ENCODE measurements at places on chromosomes 3 and 15.

GRCh38 chr15:95760508-95760907 lies 570.0 kb upstream of the NR2F2 start:
- no peak for DNase-seq

- peak; percentile 41 for DNase-seq
These were observed 9.7 kb upstream of the THUMPD3 start for GRCh38 chr3:9352917-9353752.

- no peak for DNase-seq
These were observed 3.2 kb downstream of the LAMP3 start for GRCh38 chr3:183159333-183159732.

- no peak for DNase-seq
These were observed 55.3 kb downstream of the RSRC1 start for GRCh38 chr3:158165141-158165655.

GRCh38 chr3:20905210-20905805 lies 719.3 kb upstream of the SGO1 start:
- no peak for DNase-seq

DNA sequence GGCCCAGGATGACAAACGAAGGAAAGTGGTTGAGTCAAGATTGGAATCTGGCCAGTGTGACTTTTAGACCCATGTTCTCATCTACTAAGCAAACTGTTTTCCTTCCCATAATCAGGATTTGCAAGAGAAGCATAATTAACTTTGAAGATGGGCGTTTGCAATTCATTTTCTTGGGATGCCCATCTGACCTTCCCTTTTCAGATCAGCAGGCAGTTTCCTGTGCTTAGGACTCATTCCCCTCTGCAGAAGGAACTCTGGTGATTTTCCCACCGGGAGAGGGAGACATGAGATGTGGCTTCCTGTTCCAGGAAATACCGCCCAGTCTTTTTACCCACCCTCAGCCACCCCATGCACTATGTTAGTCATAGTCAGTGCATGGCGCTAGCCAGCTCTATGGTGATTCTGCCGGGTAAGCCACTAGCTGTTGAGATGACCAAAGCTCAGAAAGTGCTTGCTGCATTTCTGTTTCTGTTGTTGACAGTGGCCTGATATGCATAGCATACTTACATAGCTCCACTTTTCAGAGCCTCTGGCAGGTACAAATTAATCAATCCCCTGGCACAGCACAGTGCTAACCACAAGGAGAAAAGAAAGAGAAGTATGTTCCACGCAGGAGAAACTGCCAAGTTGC lies 129.4 kb downstream of the VGLL4 start:
- no peak for DNase-seq

- no peak for DNase-seq
These were observed 28.1 kb downstream of the CMTM7 start for GRCh38 chr3:32419742-32420125.

- no peak for DNase-seq
These were observed 37.9 kb downstream of the MLH1 start for GRCh38 chr3:37031096-37031682.

DNA sequence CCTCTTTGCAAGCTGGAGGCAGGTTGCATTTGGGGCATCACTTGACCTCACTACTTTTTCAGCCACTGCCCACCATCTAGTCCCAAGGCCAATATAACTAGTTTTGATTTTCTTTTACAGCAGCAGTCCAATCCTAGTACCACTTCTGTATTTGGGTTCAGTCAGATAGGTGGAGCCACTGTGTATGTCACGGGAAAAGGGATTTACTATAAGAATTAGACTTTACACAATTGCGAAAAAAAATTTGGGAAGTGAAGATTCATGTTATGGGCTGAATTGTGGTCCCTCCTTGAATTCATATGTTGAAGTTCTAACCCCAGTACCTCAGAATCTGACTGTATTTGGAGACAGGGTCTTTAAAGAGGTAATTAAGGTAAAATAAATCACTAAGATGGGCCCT lies 37.4 kb upstream of the NMNAT3 start:
- no peak for DNase-seq

DNA sequence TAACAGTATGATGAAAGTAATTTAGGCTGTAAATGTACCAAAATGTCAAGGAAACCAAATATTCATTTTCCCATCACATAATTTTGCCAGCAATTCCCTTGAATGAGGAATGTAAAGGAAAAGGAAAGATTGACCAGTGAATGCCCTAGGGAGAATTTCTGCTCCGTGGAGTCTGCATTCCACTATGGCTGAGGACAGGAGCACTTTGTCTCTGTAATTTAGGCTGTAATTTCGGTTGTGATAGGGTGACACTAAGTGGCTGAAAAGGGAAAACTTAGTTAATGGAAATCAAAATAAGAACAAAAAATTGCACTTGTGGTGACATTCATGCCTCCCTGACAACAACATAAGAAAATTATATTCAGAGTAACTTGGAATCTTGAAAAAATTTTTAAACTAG lies 8.3 kb upstream of the TMEM207 start:
- no peak for DNase-seq

DNA sequence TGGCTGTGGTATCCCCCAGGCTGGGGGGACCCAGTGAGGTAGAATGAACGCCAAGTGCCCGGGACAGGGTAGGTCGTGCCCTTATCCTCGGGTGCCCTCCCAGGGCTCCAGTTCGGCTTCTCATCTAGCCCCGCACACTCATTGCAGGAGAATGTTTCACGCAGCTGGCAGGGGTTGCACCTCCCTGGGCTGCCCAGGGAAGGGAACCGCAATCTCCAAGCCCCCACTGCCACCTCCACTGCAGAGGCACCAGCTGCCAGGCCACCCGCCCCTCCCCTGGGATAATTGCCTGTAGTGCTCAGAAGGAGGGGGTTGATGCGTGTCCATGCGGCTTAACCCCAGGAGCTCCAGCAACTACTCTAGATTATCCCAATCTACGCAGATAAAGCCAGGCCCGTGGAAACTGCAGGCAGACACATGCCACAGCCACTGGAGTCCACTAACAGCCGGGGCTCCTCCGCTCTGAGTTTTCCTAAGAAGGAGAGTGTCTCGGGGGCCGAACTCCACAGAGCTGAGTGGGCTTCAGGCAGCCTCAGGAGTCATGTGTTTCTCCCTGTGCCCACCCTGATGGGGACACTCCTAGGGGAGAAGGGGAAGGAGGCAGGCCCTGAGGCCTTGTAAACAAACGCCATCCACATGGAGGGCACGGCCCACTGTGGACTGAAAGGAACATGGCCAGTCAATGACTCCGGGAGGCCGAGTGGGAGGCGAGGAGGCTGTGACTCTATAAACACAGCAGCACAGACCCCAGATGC lies 137.2 kb upstream of the IQSEC1 start:
- DNase-seq = no peak

DNA sequence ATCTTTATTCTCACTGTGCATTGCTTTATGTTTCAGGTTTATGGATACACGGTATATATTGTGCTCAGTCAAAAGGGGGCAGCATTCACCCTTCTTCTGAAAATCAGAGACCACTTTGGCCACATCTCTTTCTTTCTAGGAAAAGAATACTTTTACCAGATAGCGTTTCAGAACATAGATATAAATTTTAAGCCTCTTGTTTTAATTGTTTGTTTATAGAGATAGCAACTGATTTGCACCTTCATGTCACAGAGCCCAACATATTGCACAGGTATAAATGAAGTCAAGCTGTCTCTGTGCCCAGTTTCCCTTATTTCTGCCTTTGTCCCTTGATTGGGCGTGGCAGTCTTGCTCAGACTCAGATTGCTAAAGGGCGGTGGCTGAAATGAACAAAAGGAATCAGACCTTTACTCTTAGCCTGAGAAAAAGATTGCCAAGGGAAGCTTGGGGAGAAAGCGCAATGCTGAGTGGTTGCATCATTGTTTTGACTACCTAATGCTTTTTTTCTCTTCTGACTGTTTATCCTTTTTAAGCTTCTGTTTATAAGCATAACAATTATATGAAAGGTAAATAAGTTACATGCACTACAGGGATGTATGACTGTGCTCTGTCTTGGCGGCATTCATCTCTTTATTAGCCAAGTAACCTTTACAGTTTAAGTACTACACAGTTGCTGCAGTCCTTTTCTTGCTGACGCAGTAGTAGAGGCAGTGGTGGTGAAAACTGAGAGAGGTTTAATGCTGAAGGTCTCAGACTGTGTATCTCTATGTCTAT lies 70.8 kb upstream of the ZBTB20 start:
- DNase-seq = no peak

- DNase-seq = peak; percentile 32
These were observed 185.2 kb downstream of the KLF13 start for GRCh38 chr15:31511707-31512310.

DNA sequence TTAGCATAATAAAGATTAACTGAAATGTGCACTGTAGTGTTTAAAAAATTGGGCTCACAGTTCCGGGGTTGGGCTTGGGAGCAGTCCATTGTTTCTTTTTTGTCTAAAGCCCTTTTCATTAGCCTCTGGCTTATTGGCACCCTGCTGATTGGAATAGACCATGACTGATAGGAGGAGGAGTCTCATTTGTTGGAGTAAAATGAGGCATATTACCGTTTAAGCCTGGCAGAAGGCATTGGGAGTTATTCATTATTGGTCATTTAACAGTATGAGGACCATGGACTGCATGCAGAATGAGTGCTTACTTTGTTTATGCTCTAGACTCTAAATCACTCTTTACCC lies 139.0 kb upstream of the CGNL1 start:
- no peak for DNase-seq

DNA sequence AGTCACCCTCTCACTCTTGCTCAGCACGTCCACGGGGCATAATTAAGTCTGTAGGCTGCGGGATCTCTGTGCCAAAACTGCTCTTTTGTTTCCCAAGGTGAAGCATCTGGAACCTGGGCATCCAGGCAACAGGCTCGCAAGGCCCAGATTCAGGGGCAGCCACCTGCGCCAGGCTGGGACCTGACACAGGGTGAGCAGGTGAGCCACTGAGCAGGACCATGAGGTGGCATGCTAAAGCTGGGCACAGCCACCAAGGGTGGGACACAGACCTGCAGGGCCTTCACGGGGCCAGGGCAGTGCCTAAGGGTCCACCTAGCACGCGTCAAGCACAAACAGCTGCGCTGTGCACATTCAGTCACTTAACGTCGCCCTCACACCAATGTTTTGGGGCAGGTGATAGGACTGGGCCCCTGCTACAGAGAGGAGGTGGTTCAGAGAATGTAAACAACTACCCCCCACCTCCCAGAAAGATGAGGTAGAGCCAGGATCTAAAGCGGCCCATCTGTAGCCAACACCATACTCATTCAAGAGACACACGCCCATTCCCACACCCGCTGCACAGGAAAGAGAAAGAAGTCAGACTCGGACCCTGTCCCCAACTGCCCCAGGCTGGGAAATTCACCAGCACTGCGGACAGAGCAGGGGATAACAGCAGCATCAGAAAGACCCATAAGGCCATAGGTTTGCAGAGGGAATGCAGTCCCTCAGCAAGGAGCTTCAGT lies 16.3 kb downstream of the XXYLT1 start:
- no peak for DNase-seq

DNA sequence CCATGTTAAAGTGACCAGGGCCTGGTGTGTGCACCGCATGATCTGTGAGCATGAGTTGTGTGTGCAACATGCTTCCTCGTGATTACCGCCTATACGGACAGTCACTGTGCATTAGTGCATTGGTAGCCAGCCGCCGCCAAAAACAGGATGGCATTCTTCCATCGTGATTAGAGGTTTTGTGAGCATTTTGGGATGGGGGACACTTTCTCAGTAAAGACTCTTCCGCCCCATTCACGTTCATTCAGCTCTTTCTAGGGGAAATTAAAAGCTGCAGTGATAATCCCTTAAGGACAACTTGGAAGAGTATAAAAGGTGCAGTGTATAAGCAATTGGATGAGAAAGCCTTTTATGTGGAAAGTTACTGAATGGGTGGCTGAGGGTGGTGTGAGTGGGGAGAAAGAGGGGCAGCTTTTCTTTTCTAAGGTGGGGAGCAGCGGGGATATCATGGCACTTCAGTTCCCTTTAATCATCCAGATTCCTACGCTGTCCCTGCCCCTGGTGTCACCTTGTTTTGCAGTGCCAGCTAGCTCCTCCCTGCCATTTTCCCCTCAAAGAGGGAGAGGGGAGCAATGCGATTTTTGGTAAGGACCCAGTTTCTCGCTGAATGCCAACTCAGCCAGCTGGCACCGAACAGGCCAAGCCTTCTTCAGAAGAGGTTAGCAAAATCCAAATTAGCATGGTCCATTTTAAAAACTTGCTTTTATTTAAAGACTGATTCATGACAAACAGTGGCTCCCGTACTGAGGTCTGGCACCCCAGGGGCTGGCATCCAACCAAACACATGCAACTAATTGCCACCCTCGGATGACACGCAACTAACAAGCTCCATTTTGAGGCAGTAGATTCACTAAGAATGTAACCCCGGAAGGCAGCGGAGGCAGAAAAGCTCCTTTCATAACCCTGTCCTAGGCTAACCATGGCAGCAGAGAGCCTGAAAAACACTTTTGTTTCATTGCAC lies 447.8 kb downstream of the FHIT start:
- no peak for DNase-seq

- DNase-seq = no peak
These were observed 205.6 kb downstream of the VGLL3 start for GRCh38 chr3:86785386-86785785.

DNA sequence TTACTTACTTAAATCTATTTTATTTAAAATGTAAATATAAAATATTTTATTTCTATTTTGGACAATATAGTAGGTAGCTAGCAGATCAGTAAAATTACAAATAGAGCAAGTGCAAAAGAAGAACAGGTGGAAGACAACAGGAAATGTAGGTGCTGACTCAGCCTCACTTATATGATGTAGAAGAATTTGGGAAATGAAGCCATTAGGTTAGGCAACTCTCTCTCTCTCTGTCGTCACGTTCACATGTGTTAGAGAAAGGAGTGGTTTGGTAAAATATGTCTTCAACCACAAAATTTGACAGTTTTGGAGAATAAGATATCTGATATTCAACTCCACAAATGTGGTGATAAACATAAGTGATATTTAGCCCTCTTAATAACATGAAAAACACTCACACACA lies 532.5 kb upstream of the KCNMB2 start:
- DNase-seq = no peak

GRCh38 chr15:63264688-63265293 lies 12.6 kb upstream of the APH1B start:
- no peak for DNase-seq

DNA sequence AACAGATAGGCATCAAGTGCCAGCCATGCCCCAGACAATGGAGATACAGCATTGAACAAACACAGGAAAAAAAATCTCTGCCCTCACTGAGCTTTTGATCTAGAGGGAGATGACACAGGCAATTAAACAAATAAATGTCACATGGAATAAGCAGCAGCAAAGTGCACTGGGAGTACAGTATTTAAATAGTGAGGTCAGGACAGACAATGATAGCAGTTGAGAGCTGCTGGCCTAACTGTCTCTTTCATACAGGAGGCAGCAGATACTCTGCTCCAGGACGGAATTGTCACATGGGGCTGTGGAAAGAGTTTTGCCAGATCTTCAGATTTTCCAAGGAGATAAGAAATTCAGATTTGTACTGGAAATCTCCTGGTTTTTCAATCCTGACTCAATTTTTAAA lies 241.3 kb downstream of the THRB start:
- DNase-seq = no peak

DNA sequence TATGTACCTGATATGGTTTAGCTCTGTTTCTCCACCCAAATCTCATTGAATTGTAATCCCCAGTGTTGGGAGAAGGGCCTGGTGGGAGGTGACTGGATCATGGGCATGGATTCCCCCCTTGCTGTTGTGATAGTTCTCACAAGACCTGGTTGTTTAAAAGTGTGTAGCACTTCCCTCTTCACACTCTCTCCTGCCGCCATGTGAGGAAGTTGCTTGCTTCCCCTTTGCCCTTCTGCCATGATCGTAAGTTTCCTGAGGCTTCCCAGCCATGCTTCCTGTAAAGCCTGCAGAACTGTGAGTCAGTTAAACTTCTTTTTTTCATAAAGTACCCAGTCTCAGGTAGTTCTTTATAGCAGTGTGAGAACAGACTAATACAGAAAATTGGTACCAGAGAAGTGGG lies 93.1 kb downstream of the C3orf70 start:
- DNase-seq = no peak

All from T follicular helper cell (primary cell).